ENCODE measurements at places on chromosomes 7 and 10.
A peak's percentile ranks its signal among the peaks of the same experiment; 100 is the strongest.

DNA sequence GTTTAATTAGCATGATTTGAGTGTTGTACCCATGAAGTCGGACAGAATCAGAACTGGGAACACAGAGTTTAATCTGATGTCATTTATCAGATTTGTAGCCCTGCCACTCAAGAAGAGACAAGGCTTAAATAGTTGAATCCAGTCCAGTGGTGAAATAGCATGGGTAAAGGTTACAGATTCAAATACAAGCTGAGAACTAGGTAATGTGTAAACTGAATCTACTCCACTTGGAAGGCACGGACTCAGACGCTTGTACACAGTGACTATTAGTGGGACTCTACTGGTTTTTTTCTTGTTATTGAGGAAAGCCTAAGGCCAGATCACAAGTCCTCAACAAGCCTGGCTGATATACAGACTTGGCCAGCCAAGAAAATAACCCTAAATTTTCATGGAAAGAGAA, 142.9 kb downstream of the CTTNBP2 start:
- no peak for DNase-seq

DNA sequence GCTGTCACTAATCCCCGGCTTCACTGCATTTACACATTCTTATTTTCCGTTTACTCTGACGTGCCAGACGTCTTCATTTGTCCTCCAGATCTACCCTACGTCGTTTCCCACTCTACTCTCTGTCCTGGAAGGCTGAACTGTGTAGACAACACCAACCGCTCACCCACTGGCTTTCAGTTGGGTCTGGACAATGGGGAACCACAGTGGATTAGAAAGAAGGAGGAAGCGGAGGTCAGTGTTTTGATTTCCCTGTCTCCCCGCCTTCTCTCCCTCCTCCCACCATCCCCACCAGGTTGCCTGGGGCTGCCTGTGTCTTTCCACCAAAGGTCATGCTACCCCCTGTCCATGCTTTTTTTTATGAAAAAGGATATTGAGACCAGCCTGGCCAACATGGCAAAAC, 14.0 kb upstream of the CTBP2 start:
- no peak for DNase-seq

- DNase-seq = no peak
Observed at GRCh38 chr10:7164955-7165354, 245.9 kb downstream of the SFMBT2 start.

- peak; percentile 55 for DNase-seq
Observed at GRCh38 chr7:149776289-149776688, 2.9 kb upstream of the ZNF467 start.

DNA sequence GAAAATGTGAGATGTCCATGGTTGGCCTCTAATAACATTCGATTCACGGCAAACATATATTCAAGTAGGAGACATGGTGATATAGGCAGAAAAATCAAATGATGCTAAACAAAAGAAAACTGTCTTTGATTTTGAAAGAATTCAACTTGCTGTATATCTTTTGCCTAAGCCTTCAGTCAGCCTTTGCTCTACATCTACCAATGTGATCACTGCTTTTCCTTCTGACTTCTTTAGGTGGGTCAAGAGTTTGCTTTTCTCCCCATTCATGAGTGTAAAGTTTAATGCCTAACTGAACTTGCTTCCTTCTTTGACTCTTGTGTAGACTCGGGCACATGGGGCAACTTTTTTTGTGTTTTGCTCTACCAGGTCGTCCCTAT, 417 bp upstream of the HIF1AN start:
- no peak for DNase-seq

- DNase-seq = no peak
Observed at GRCh38 chr7:1724118-1724910, 54.2 kb downstream of the ELFN1 start.

- DNase-seq = no peak
Observed at GRCh38 chr10:125708971-125709503, 10.5 kb upstream of the EDRF1 start.

- DNase-seq = no peak
Observed at GRCh38 chr7:2019461-2019710, 213.4 kb downstream of the MAD1L1 start.

GRCh38 chr10:112182784-112183328, 709 bp downstream of the GPAM start:
- no peak for DNase-seq

DNA sequence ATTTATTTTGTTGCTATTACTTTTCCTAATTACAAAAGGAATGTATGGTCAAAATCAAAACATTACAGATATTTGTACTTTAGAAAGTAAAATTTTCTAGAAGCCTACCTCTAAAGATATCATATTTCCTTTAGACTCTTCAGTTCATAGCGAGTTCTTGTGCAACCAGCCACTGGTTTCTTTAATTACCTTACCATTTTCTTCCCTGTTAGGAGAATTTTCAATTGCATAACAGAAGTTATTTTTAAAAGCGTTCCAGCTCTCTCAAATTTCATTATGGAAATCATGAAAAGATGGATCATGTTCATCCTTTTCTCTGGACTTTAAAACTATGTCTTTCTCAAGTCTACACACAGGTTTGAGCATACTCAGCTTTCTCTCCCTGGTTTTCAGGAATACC, 5.0 kb upstream of the TRUB1 start:
- DNase-seq = peak; percentile 7

GRCh38 chr10:103440416-103440815, 11.8 kb downstream of the CALHM2 start:
- DNase-seq = no peak

DNA sequence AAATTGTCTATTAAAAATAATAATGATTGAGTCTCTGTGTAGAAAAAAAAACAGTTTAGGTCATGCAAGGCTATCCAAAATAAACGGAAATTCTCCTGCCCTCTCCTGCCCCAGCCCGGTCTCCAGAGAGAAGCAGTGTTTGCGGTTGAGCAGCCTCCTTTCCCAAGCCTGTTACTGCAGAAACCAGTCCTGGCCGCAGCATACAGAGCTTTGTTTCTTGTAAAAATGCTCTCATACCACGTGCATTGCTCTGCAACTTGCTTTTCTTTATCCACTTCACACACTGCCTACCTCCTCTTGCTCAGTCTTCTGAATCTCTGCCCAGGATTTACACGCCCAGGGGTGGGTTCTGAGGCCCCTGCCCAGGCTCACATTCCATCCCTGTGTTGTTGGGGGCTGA, 34.4 kb upstream of the CUL1 start:
- DNase-seq = peak; percentile 31

Data from EH (cell line).